ENCODE measurements at places on chromosomes 3 and 15. TPM values are rescaled to one million over a fixed set of nuclear protein-coding genes. Genes with fewer than 3 reads are reported as not detected.

- no peak for DNase-seq
Observed at GRCh38 chr3:105780107-105780506, 88.7 kb downstream of the CBLB start.

DNA sequence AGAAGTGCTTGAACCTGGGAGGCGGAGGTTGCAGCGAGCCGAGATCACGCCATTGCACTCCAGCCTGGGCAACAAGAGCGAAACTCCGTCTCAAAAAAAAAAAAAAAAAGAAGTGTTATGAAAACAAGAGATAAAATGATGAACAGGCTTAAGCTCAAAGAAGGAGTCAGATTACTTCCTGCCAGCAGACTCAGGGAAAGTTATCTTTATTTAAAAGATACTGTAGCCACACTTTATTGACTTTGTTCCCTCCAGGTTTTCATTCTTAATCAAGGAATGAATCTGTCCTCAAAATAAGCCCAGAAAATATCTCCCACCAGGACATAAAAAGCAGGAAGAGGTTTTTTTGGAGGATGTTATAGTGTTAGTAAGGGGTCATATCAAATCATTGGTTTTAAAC, 176.5 kb upstream of the KCNMB2 start:
- no peak for DNase-seq

Gene CCDC54
- total RNA-seq = not detected

DNA sequence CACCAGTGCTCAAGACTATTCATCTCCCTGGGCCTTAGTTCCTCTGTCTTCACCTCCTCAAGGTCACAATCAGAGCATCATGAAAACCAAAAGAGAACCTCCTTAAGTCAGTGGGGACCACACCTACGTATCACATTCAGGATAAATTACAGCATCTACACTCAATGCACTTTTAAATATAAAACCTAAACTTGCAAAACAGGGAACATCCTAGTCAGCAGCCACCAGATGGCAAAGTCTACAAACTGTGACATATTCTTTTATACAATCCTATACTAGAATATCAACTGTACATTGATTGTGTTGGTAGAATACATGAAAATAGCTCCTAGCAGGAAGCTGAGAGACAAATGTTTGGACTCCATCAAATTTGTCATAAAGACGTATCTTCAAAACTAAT, 7.9 kb downstream of the KIF9 start:
- no peak for DNase-seq

- no peak for DNase-seq
Observed at GRCh38 chr3:195095704-195096036, 175.3 kb downstream of the XXYLT1 start.

DNA sequence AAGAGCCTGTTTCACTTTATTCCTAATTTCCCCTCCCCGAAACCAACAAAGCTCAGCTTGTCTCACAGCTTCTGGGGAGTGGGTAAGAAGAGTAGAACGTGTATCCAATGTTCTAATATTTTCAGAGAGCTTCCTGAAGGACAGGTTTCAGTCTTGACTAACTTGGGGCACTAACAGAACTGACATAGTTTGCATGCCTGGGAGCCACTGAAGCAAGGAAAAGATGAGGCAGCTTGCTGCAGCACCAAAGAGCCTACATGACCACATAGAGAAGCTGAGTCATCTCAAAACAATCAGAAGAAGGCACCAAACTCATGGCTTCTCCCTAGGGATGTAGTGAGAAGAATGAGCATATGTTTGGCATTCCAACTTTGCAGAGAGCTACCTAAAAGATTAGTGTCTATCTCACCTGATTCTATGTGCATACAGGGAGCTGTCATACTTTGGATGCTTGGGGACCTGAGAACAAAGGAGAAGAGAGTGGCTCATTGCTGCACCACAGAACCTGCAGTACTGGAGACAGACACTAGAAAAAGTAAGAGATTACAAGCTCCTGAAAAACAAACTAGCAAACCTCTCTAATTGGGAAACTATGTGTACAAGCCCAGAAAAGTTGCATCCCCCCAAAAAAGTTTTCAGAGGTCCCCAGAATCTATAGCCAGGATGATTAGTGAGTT, 86.9 kb downstream of the DCLK3 start:
- peak; percentile 96 for DNase-seq

Gene SEMA3G
- total RNA-seq = 0.12 TPM

DNA sequence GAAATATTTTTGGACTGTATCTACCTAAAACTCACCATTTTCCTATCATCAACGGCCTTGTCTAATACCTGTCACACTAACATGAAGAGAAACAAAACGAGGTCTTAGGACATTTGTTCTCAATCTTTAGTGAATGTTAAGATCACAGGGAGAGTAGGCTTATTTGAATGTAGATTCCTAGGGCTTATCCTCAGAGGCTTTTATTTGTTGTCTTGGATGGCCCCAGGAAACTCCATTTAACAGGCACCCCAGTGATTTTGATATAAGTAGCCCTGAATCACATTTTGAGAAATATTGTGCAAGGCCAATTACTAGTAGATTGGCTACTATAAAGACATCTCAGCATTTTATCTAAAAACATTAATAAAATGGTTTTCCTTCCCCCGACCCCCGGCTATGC, 367.4 kb downstream of the GAP43 start:
- no peak for DNase-seq

- peak; percentile 24 for DNase-seq
Observed at GRCh38 chr3:141020143-141020830, 30.9 kb upstream of the SPSB4 start.

Gene FAM81A
- 4.9 TPM for total RNA-seq

DNA sequence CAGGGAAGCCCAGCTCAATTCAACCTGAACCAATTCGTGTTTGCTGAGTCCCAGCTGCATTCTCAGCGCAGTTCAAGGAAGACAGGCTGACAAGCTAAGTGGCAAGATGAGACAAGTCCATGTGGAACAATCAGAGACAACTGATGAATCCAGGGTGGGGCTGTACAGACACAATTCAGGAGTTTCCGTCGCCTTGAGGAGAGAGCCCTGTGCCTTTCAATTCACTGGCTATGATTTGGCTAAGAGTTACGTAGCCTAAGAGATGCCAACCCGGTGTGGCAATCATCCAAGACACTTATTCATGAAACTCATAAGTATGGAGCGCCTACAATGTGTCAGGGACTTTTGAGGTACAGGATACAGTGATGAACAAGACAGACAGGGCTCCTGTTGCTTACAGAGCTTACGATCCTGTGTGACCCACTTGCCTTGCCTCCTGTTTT, 15.5 kb upstream of the ZBED2 start:
- DNase-seq = peak; percentile 42

DNA sequence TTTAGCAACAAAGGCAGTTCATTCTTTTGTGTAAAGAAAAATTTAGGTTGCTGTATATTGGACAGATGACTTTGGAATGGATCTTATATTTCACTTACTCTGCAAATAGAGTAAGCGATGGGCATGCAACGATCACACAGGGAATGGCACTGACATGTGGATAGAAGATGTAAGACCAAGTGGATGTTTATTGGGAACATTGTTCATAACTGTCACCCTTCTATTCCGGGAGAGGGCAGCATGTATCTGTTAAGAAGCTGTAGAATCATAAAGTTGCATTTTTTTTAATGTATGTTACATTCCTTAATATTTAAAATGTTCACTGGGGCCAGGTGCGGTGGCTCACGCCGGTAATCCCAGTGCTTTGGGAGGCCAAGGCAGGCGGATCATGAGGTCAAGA, 41.2 kb downstream of the HPS3 start:
- no peak for DNase-seq

- peak; percentile 46 for DNase-seq
Observed at GRCh38 chr3:23611737-23612295, 193.9 kb upstream of the UBE2E1 start.

- DNase-seq = no peak
Observed at GRCh38 chr3:112908252-112908651, 61.6 kb upstream of the CD200R1L start.

DNA sequence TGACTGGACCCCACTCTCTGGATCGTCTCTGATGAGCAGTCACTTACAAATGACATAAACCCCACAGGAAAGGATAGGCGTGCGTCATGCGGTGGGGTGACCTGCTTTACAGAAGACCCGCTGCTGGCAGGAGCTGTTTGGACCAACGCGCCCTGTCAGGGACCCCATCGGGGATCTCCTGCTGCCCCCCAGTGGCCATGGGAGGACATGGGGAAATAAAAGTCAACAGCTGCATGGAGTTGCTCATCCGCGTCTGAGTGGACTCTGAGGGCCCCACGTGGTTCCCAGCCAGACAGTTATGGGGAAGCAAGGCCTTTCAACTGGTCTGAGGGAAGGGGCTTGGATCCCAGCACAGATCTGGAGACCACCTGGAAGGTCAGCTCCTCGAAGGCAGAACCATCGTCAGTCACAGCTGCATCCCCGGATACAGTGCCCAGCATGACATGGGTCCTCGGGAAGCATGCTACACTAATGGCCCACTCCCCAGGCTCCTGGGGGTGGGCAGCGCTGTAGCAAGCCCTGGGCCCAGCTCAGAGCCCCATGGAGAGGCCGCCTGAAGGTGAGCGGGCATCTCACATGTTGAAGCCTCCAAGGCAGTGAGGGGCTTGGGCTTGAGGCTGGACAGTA, 32.1 kb downstream of the PTH1R start:
- DNase-seq = peak; percentile 82

Gene CACNA2D2
- total RNA-seq = not detected

DNA sequence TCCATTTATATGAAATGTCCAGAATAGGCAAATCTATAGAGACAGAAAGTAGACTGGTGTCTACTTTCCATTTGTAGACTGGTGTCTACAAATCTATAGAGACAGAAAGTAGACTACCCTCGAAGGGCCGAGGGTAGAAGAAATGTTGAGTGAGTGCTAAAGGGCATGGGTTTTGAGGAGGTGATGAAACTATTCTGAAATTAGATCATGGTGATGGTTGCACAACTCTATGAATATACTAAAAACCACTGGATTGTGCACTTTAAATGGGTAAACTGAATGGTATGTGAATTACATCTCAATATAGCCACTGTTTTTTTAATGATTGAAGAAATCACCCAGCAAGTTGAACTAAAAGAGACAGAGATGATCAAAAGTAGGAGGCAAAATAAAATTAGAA, 27.9 kb downstream of the TP53BP1 start:
- peak; percentile 25 for DNase-seq

Gene PHLDB2
- total RNA-seq = 122 TPM

Gene SI
- not detected for total RNA-seq

Gene SPATA12
- not detected for total RNA-seq

Gene GOLGA8S
- total RNA-seq = 0.48 TPM

Gene TMED3
- 119 TPM for total RNA-seq

Gene SEMA7A
- 20.8 TPM for total RNA-seq

GRCh38 chr3:57998366-57999283, 9.6 kb upstream of the FLNB start:
- DNase-seq = peak; percentile 37

GRCh38 chr15:99536422-99537040, 29.3 kb upstream of the MEF2A start:
- DNase-seq = peak; percentile 97

GRCh38 chr3:33447958-33448357, 7.8 kb upstream of the UBP1 start:
- DNase-seq = no peak

Gene MAP1A
- total RNA-seq = 1.6 TPM

GRCh38 chr3:127639173-127640041, 10.4 kb downstream of the PODXL2 start:
- DNase-seq = peak; percentile 91

DNA sequence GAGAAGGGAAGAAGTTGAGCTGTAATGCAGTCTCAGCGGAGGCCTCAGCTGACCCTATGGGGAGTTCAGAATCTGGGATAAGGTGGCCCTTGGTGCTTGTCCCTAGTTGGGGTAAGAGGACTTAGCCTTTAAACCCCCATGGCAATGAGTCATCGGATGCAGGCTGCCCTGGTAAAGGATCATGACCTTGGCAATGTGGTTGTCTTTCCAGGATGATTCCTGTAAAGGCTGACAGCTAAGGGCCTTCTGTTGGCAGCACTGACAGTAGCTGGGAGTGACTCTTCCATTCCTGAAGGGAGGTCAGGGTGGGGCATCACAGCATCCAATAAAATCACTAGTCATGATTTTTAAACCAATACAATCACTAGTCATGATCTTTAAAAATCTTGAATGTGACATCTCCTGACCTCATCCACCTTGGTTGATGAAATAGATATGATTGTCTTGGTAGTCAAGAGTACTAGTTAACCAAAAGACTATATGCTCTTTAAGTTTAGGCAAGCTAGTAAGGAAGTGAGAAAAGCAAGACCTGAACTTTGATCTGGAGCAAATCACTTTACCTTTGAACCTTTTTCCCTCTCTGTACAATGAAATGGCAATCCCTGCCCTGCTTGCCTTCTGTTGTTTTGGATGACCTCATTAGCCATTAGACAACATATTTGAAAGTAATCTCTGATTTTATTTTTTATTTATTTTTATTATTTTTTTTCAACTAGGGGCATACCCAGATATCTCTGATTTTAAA, 71.3 kb upstream of the CACNA1D start:
- DNase-seq = peak; percentile 4

Gene ADAMTS7
- 9.7 TPM for total RNA-seq

Gene CPA3
- not detected for total RNA-seq

Gene EPHA6
- total RNA-seq = not detected

Gene TOP2B
- 97.1 TPM for total RNA-seq

DNA sequence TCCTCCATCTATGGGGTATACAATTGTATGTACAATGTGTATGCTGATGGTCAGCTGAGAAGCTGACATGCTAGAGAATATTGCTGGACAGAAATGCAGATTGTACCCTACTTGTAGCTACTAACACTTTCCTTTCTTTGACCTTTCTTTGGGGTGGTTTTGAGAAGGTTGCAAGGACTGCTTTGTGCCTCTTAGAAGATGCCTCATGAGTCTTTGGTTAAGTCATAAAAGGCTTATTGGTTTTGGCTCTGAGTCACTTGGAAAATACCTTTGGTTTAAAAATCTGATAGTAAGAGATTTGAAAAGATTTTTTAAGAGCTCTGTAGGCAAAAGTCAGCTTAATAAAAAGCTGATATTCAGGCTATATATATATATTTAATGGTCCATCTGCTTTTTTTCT, 71.5 kb downstream of the ZMAT3 start:
- no peak for DNase-seq

DNA sequence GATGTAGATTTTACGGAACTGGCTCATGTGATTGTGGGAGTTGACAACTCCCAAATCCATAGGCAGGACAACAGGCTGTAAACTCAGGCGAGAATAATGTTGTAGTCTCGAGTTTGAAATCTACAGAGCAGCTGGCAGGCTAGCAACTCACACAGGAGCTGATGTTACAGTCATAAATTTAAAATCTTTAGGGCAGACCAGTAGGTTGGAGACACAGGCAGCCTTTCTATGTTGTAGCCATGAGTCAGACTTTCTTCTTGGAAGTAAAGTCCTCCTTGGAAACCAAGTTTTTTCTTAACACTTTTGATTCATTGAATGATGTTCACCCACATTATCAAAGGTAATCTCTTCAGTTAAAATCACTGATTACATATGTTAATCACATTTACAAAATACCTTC, 89.1 kb upstream of the ALCAM start:
- DNase-seq = no peak

All from RPMI7951 (cell line).